ENCODE measurements at places on chromosomes 12 and 14. TPM values are rescaled to one million over a fixed set of nuclear protein-coding genes. Genes with fewer than 3 reads are reported as not detected.

Gene NABP2
- total RNA-seq = 31.3 TPM

Gene CD63
- 1,437 TPM for total RNA-seq

Gene TRPV4
- 0.59 TPM for total RNA-seq

Gene SAV1
- total RNA-seq = 27.4 TPM

Gene CCDC196
- not detected for total RNA-seq

Gene GPD1
- total RNA-seq = 0.37 TPM

Gene TMEM253
- total RNA-seq = not detected

Gene SPTB
- not detected for total RNA-seq

Gene E2F7
- total RNA-seq = 14.1 TPM

Gene RNU4-1
- total RNA-seq = under 0.01 TPM

Gene LGR5
- total RNA-seq = not detected
